Vagina (tissue), 2 donors: ENCODE measurements at places on chromosomes 11 and 22.

GRCh38 chr11:126411971-126412381 is 56.5 kb downstream of the ST3GAL4 start:
- no peak for DNase-seq

DNA sequence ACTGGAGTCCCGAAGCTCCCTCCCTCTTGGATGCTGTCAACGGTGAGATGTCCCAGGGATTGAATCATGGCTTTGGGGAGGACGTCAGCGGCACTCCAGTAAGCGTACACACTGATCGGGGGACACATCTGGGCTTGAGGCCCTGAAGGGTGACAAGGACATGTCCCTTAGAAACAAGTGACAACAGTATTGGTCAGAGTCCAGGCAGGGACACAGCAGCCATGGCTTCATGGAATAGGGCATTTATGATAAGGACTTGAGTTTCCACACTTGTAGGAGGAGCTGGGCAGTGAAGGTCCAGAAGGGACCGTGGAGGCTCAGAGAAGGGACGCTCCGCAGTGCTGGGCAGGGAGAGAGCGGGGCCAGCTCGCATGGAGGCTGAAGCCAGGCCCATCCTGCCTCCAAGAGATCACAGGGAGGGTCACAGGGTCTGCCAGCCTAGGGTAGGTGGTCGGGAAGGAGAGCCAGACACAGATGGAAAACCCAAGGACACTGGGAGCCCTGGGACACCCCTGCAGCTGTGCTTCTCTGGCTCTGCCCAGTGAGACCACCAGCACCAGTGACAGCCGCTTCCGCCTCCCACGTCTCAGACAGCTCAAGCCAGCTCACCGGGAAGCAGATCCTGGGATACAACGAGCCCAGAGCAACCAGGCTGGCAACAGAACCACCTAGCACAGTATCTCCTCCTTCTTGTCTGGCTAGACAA is 22.9 kb upstream of the RFPL3 start:
- DNase-seq: peak; percentile 79

DNA sequence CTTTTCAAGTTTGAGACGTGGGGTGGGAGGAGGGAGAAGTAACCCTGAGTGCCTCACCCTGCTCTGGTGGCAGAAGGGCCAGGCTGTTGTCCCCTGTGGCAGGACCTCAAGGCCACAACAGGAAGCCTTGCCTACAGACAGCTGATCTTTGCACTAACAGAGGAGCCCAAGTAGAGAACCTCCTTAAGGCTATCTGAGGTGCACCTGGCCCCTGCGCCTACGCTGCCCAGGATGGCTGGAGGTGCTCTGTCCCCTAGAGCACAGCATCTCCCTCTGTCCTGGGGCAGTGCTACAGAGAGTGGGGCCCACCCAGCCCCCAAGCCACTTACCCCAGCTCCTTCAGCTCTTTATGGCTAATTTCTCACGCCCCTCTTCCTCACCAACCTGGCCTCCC is 27.0 kb downstream of the MYO7A start:
- DNase-seq: no peak

- no peak for DNase-seq
Observed at GRCh38 chr11:46674463-46675287, 25.7 kb downstream of the ARHGAP1 start.

GRCh38 chr11:32079553-32079952 is 11.3 kb upstream of the RCN1 start:
- no peak for DNase-seq

DNA sequence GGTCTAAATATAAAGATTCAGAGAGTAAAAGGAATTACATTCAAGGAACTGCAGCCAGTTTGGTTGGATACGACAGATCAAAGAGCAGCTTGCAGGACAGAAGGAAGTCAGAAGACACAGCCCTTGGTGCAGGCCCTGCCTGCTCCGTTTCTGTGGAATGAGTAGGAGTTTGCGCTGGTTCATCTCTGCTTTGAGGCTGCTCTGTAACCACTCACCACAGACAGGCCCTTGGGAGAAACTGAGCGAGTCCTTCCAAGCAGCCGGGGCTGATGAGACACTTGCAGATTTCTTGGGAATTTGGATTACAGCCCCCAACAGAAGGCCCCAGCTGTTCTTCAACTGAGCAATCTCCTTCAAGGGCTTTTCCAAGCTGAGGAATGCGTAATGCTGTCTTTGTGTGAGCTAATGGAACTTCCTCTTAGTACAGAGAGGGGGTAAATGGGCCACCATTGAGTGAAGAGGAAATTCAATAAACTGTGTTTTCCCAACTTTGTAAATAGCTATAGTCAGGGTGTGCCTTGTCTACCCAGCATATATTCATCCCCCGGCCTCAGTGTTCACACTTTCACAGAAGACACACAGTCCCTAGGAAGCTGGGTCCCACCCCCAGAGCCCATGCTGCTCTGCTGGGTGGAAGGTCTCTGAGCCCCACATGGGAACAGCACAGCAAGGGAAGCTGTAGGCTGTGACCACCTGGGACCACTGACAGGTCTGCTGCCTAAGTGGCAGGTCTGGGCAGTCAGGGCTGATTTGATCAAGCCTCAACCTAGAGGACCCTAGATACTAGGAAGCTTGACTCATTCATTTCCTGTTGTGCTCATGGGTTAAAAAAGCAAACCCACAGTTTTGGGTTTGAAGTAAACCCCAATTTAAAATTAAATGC is 16.6 kb downstream of the IL10RA start:
- no peak for DNase-seq

DNA sequence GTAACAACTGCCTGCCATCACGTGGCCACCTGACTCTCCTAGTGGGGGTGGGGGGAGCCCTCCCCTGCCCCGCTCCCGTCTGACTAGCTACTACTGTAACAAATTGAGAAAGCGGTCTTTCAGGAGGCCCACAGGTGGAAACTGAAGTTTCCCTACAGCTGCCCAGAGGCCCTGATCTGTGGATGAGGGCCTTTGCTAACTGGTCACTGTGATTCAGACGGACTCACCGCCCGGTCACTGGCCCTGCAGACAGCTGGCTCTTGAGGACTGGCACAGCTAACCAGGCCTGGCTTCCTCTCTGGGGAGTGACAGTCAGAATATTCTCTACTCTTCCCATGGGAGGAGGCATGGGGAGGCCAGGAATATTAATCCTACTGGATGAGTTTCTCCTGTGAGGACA is 116.8 kb downstream of the ARHGAP8 start:
- DNase-seq: no peak

- no peak for DNase-seq
Observed at GRCh38 chr11:113677685-113678084, 28.4 kb downstream of the TMPRSS5 start.

- DNase-seq: no peak
Observed at GRCh38 chr11:127919206-127920000, 668.0 kb downstream of the ETS1 start.

DNA sequence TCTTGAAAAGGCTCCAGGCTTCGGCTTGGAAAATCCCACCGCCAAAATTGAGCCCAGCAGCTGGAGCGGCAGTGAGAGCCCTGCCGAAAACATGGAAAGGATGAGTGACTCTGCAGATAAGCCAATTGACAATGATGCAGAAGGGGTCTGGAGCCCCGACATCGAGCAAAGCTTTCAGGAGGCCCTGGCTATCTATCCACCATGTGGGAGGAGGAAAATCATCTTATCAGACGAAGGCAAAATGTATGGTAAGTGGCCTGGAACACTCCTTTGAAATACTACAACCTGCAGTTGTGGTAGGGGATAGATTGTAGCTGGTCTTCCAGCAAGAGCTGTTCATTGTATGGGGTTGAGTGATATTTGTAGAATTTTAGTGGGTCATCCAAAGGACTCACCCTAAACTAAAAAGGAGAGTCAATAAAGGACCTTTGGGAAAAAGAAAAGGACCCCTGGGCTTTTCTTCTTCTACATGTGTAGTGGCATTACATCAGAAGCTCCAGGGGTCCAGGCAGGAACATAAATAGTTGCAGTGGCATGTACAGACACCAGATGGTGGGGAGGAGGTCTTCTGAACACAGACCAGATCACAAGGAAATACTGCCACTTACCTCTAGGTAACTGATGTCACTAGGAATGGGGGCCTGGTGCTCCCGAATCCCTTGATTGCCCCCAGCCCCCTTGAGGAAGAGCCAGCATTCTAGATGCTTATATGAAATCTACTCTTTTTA is 90.1 kb downstream of the TEAD1 start:
- DNase-seq: peak; percentile 49
